IMR-90 (cell line): ENCODE measurements at places on chromosomes 13 and 19. TPM values are rescaled to one million over a fixed set of nuclear protein-coding genes. Genes with fewer than 3 reads are reported as not detected.

GRCh38 chr13:98913741-98914140 lies 64.1 kb downstream of the DOCK9 start:
- no peak overlapping the region for H3K27ac ChIP-seq
- no peaks in the 10 kb centered on the region for H3K36me3 ChIP-seq
- H3K4me1 ChIP-seq: peaks cover 6% of the 10 kb centered on the region
- DNase-seq: no peak
- no peaks in the 10 kb centered on the region for H3K27me3 ChIP-seq

Gene EHD2
- polyA plus RNA-seq: 152 and 181 TPM in 2 replicates

- no peak for DNase-seq
- no peak overlapping the region for H3K4me3 ChIP-seq
- H3K4me1 ChIP-seq: peaks cover 1% of the 10 kb centered on the region; the same call in 1 of the 2 replicates
- peaks cover 4% of the 10 kb centered on the region; the same call in 1 of the 2 replicates for H3K36me3 ChIP-seq
- no peak overlapping the region for H3K27ac ChIP-seq
These were observed 16.2 kb downstream of the EDNRB start for GRCh38 chr13:77902319-77902963.

GRCh38 chr19:41000310-41000737 lies 9.2 kb downstream of the CYP2B6 start:
- H3K36me3 ChIP-seq: no peaks in the 10 kb centered on the region
- no peak overlapping the region for H3K4me3 ChIP-seq
- H3K27me3 ChIP-seq: no peaks in the 10 kb centered on the region; the same call in 1 of the 2 replicates
- H3K4me1 ChIP-seq: no peaks in the 10 kb centered on the region

Gene EPS8L1
- 2.9 and 3.1 TPM in 2 replicates for polyA plus RNA-seq

DNA sequence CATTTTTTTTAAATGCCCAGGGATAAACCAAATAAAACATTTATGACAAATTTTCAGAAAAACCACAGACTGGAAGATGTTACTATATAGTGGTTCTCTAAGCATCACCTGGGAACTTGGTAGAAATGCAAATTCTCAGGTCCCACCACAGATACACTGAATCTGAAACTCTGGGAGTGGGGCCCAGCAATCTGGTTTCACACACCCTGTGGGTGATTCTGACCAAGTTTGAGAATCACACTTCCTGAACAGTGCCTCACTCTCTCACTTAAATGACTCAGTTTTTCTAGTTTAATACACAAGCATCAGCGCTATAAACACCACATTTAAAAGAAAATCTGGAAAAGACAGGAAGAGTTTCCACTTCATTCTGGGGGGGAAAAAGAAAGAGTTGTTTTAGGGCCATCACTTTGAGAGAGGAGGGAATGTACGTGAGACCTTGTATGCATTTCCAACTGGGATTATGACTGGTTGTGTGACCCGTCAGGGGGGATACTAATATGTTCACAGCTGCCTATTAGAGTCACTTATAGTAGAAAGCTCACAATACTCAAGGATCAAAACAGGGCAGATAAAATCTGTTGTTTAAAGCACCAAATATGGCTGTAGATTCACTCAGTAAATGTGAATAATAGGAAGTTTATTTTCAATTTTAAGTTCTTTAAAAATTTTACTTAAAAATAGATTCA lies 567.7 kb downstream of the GPC6 start:
- H3K4me3 ChIP-seq: no peak overlapping the region
- H3K27ac ChIP-seq: no peak overlapping the region
- DNase-seq: peak; percentile 42
- H3K4me1 ChIP-seq: peaks cover 1% of the 10 kb centered on the region; the same call in 1 of the 2 replicates
